Temporal lobe (tissue), 4 donors: ENCODE measurements at places on chromosomes 1 and 21. TPM values are rescaled to one million over a fixed set of nuclear protein-coding genes. Genes with fewer than 3 reads are reported as not detected.

LAPTM5 gene
- 3.9 TPM for total RNA-seq

CTSE gene
- total RNA-seq, result 0.25 TPM

KCNJ15 gene
- not detected for total RNA-seq

PDZK1IP1 gene
- total RNA-seq, result not detected

TRNP1 gene
- total RNA-seq, result 12.0 TPM

HENMT1 gene
- total RNA-seq, result 20.7 TPM

FMO3 gene
- 0.49 TPM for total RNA-seq

KRTAP10-12 gene
- not detected for total RNA-seq

SPATA17 gene
- 4.2 TPM for total RNA-seq

LORICRIN gene
- total RNA-seq, result 0.25 TPM

FMO4 gene
- total RNA-seq, result 1.2 TPM

TGFBR3 gene
- 4.4 TPM for total RNA-seq

LY9 gene
- total RNA-seq, result not detected

DCLRE1B gene
- total RNA-seq, result 7.1 TPM

OR10X1 gene
- total RNA-seq, result not detected

NR1I3 gene
- under 0.01 TPM for total RNA-seq

S100A16 gene
- total RNA-seq, result 12.8 TPM

PCP4L1 gene
- total RNA-seq, result 3.0 TPM

TACSTD2 gene
- not detected for total RNA-seq

SPRR2E gene
- total RNA-seq, result not detected

FCRL1 gene
- under 0.01 TPM for total RNA-seq

CYP4A11 gene
- under 0.01 TPM for total RNA-seq

PLD5 gene
- total RNA-seq, result 2.7 TPM

PBX1 gene
- total RNA-seq, result 238 TPM

DNAH14 gene
- total RNA-seq, result 16.5 TPM

NBPF10 gene
- total RNA-seq, result 0.74 TPM

SYPL2 gene
- total RNA-seq, result under 0.01 TPM

TNFRSF4 gene
- not detected for total RNA-seq

KIF2C gene
- 2.2 TPM for total RNA-seq

TRAF3IP3 gene
- 0.49 TPM for total RNA-seq

TSPAN2 gene
- total RNA-seq, result 26.8 TPM

TFAP2E gene
- 0.74 TPM for total RNA-seq

TNFRSF8 gene
- not detected for total RNA-seq

OR14K1 gene
- not detected for total RNA-seq

CELA3B gene
- not detected for total RNA-seq

TRIM67 gene
- 46.7 TPM for total RNA-seq

IFNAR2 gene
- total RNA-seq, result 7.9 TPM

CYP4Z1 gene
- 0.25 TPM for total RNA-seq

SPRR2G gene
- total RNA-seq, result not detected

RNF186 gene
- total RNA-seq, result not detected

DPT gene
- total RNA-seq, result 0.49 TPM

KRTAP19-3 gene
- total RNA-seq, result not detected

KCNAB2 gene
- total RNA-seq, result 9.1 TPM

TRIM58 gene
- total RNA-seq, result 5.7 TPM

SYTL1 gene
- 0.25 TPM for total RNA-seq

CENPS gene
- 5.9 TPM for total RNA-seq

FAM229A gene
- 2.2 TPM for total RNA-seq

SMCP gene
- not detected for total RNA-seq

SLC5A9 gene
- total RNA-seq, result not detected

NUP210L gene
- total RNA-seq, result under 0.01 TPM

KRTAP10-10 gene
- not detected for total RNA-seq

CHRM3 gene
- total RNA-seq, result 21.4 TPM

TAS1R1 gene
- not detected for total RNA-seq

RNF11 gene
- 133 TPM for total RNA-seq

S100A10 gene
- total RNA-seq, result 3.9 TPM

HOOK1 gene
- 11.3 TPM for total RNA-seq

DENND2D gene
- total RNA-seq, result 0.49 TPM

ESRRG gene
- total RNA-seq, result 7.1 TPM

GUCA2B gene
- not detected for total RNA-seq

OR2L13 gene
- total RNA-seq, result 0.74 TPM
